ENCODE measurements at places on chromosomes 2 and 18. TPM values are rescaled to one million over a fixed set of nuclear protein-coding genes. Genes with fewer than 3 reads are reported as not detected.

GRCh38 chr18:57930476-57930875 lies 113.5 kb upstream of the NEDD4L start:
- H3K27me3 ChIP-seq = no peaks in the 10 kb centered on the region
- peaks cover 6% of the 10 kb centered on the region for H3K4me1 ChIP-seq
- no peak overlapping the region for H3K4me3 ChIP-seq
- no peaks in the 10 kb centered on the region for H3K36me3 ChIP-seq
- DNase-seq = no peak
- H3K27ac ChIP-seq = no peak overlapping the region

DNA sequence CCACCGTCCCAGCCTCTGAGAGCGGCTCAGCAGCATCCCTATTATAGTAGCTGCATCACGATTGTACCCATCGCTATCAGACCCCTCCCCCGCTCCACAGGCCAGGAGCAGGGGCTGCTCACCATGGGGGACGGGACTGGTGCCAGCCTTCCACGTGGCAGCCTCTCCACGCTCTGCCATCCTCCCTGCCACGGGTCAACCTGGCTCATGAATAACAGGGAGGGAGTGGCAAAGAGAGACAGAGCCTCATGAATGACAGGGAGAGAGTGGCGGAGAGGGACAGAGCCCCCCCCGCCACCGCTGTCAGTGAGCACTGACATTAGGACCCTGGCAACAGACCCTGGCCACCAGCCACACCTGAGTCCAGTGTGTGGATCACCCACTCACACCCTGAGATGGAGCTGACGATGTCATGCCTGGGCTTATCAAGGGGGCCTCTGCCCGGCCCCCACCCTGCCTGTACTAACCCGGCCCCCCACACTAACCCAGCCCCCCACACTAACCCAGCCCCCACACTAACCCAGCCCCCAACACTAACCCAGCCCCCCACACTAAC lies 16.9 kb downstream of the CROCC2 start:
- DNase-seq = no peak
- no peaks in the 10 kb centered on the region for H3K27me3 ChIP-seq
- H3K36me3 ChIP-seq = no peaks in the 10 kb centered on the region
- H3K4me3 ChIP-seq = no peak overlapping the region
- no peak overlapping the region for H3K27ac ChIP-seq

DNA sequence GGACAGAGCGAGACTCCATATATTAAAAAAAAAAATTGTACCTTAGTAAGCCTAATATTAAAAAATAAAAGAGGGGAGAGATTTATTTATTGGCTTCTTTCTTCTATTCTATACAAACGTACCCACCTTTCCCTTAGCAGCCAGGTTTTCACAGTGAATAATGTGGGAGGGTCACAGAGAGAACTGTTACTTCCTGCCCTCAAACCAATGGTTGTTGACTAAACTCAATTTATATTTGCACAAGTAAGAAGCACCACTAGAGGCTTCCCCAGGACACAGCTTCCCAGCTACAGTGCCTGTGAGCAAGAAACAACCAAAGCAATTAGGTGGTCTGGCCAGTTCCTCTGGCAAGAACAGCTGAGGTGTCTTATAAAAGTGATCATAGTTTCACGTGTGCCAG lies 28.9 kb upstream of the GALR1 start:
- no peak for DNase-seq
- no peaks in the 10 kb centered on the region for H3K36me3 ChIP-seq
- H3K4me3 ChIP-seq = no peak overlapping the region
- no peaks in the 10 kb centered on the region for H3K27me3 ChIP-seq
- H3K27ac ChIP-seq = no peak overlapping the region

DNA sequence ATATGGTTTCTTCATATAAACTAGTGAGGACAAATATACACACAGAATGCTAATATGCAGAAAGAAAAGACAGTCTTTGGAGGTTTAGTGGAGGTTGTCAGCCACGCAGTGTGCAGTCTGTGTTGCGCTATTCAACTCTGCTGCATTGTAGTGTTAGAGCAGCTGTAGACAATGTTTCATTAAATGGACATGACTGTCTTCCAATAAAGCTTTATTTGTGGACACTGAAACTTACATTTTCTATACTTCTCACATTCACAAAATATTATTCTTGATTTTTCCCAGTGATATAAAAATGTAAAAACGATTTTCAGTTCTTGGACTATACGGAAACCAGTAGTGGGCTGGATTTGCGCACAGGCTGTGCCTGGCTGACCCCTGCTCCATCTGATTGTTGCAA lies 13.3 kb downstream of the TTC27 start:
- H3K4me1 ChIP-seq = peaks cover 4% of the 10 kb centered on the region
- H3K36me3 ChIP-seq = peaks cover 13% of the 10 kb centered on the region
- no peak for DNase-seq
- no peak overlapping the region for H3K27ac ChIP-seq
- no peaks in the 10 kb centered on the region for H3K27me3 ChIP-seq

GRCh38 chr2:54763636-54764291 lies 40.3 kb downstream of the EML6 start:
- H3K27ac ChIP-seq = no peak overlapping the region
- H3K36me3 ChIP-seq = peaks cover 3% of the 10 kb centered on the region
- DNase-seq = no peak

The C2orf81 gene
- 5.1 TPM for total RNA-seq

The RAPGEF4 gene
- total RNA-seq = 0.33 TPM

The SLC16A14 gene
- total RNA-seq = 1.0 TPM
